ENCODE measurements at places on chromosomes 16 and 17.

- DNase-seq = no peak
Measured at GRCh38 chr16:9096416-9096952, 5.0 kb downstream of the HAPSTR1 start.

DNA sequence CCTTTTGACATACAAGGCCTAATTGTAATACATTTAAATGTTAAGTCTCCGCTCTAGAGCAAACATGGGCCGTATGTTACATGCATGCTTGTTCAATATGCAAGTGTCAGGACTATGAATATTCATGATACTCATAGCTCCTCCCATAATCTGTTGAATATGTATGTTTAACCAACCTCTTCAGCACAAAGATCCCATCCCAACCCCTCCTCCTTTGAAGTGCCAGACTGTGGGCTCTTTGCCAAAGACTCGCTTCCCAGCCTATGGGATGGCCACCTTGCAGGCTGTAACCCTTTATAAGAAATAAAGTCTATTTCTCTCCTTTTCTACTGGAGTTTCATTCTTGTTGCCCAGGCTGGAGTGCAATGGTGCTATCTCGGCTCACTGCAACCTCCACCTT, 156.2 kb downstream of the ABCC12 start:
- no peak for DNase-seq

GRCh38 chr17:50507871-50508572, at the start of gene MYCBPAP:
TSS of gene MYCBPAP (plus strand) at chr17:50508439. CDS start at chr17:50508675, 236 bp downstream.
- peak; percentile 31 for DNase-seq

- DNase-seq = no peak
Measured at GRCh38 chr17:17414341-17414805, 62.4 kb upstream of the MED9 start.

DNA sequence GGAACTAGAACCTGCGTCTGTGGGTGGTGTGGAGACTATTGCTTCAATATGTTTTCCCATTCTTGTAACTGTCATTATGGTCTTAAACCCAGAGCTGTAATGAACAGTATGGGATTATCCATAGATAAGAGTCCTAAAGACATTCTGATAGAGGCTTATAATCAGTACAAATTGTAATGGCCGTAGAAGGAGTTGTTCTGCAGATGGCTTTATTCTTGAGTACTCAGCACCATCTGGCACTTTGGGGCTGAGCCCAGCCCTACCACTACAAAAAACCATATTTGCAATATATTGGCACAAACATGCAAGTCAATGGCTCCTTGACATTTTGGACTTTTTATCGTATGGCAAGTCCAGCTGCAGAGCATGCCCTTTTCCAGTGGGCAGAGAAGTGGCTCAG, 150.0 kb downstream of the HS3ST4 start:
- no peak for DNase-seq

GRCh38 chr16:12229759-12230594, 253.4 kb downstream of the SNX29 start:
- no peak for DNase-seq

GRCh38 chr17:41494524-41494923, 4.8 kb upstream of the KRT36 start:
- DNase-seq = no peak
